SHP77 (cell line): ENCODE measurements at places on chromosomes 12 and 14.
A peak's percentile ranks its signal among the peaks of the same experiment; 100 is the strongest.

DNA sequence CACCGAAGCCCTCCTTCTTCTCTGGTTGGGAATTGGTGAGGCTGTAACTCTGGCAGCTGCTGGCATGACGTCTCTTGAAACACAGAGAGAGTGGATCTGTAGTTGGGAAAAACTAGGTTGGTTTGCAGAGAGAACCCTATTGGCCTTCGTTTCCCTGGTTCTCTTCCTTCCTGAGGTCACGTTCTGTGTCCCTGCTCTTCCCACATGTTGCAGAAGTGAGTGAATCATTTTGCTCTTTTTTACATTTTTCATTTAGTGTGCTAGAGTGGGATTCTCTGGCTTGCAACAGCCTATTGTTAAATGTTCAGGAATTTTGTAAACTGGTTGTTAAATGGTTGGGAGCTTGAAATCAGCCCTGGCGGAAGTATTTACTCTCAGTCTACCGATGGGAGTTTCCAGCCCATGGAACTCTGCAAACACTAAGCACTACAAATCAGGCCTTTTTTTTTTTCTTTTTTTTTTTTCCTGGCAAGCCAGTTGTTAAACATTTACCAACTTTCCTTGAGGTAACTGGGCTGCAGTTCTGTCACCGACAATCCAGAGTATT lies 26.8 kb upstream of the CKAP4 start:
- DNase-seq: no peak

DNA sequence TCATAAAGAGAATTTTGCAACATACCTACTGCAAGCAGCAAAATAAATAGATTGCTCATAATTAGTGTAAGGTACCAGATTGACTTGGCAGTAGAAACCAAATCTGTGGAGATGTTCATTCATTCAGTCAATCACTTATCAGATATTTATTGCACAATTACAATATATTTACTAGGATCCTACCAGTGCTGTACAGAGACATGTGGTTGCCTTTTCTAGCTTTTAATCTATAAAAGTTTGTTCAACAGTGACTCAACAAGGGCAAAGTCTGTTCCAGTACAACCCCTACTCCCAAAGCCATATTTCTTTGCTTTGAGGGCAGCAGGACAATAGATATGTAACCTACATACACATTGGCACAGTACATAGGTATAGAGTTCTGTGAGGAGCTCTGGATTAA lies 27.3 kb downstream of the ABCD2 start:
- DNase-seq: no peak

GRCh38 chr12:39764944-39765560 lies 145.4 kb upstream of the ABCD2 start:
- peak; percentile 26 for DNase-seq

DNA sequence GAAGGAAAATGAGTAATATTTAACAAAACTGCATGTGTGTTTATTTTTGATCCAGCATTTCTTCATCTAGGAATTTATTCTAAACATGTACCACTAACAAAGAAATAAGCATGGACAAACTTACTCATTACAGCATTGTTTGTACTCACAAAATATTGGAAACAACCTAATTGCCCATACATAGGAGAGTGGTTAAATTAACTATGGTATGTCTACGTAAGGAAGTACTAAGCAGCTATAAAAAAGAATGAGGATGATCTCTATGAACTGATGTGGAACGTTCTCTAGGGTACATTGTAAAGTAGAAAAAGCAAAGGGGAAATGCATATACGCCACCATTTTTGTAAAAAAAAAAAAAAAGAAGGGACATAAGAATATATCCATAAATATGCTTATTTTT lies 17.4 kb upstream of the TAS2R42 start:
- DNase-seq: no peak

DNA sequence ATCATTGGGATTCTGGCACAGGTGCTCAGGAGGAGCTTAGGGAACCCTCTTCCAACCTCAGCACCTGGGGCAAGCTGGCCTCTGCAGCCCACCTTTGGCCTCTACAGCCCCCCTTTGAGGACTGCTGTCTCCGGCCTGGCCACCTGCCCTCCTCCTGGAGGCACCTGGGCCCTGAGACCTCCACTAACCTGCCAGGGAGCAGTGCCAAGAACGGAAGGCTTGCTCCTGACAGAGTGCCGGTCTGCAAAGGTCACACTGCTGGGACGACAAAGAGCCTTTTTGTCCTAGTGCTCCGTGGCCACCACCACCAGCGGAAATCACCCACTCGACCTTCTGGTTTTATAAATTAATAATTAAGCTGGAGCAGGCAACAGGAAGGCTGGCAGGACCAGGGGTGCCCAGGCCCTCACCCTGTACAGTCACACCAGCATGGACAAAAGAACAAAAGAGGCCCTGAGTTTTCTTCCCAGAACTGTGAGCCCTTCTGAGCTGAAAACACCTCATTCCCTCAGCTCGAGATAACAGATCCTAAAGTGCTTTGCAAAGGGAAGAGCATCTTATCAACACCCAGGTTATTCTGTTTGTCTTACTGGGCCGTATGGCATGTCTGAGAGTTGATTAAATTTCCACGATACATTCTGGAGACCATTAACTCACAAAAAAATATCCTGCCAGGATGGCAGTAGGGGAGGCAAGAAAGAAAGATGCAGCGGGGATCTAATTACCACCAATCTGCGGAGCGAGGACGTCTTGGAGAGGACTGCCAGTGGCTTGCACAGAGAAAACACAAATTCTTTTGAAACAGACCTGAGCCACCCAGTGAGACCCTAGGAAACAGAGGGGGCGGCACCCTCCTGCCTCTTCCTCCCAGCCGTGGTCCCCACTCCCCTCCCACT lies 8.2 kb downstream of the TESC start:
- DNase-seq: no peak

- DNase-seq: no peak
Measured at GRCh38 chr14:98120831-98121464, 1151.0 kb downstream of the BCL11B start.

DNA sequence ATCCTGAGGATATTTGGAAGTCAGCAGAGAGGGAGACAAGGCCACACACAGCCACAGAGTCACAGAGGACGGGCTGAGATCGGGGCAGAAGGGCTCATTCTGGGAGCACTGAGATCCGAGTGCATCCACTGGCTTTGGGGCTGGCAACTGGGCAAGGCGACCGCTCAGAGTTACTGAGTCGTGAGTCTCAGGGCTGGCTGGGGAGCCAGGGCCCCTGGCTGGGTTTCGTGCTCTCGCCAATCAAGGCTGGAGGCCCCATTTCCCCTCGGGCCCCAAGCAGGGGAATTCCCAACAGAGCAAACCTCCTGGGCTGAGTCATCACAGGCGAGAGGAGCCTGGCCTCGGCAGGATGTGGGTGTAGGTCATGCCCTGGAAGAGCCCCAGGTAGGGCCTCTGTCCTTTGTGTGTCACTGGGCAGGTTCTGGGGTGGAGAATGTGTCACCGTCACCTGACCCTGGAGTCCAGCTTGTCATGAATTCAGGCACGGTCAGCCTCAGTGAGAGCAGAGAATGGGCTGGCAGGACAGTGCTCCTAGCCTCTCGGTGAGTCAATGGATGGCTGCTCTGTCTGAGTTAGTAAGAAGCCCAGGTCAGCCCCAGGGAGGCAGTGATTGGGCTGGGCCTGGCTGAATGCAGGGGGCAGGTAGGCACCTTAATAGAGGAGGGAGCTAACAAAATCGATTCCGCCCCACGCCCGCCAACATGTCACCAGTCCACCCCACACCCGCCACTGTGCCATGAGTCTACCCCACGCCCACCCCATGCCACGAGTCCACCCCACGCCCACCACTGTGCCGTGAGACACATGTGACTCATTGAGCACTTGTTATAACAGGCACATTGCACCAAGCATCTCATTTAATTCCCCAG lies 16.9 kb downstream of the ASB2 start:
- DNase-seq: no peak

DNA sequence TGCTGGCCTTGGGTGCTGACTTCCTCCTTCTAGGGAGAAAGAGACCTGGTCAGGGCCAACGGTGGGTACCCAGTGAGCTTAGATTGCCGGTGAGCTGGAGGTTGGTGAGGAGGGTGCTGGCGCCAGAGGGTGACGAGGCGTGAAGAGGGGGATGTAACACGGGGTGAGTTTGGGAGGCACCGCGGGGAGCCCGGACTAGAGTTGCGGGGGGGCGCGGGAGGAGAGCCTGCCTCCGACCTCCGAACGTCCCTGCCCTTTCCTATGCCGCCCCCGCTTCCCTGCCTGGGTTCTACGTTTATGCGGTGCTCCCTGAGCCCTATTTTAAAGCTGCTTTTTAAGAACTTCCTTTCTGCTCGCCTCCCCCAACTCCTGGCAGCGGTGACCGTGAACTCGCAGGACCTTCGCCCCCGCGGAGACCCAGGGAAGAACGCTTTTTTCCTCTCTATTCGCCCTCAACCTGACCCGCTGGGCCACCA lies 18.6 kb downstream of the OR6S1 start:
- DNase-seq: no peak

- no peak for DNase-seq
Measured at GRCh38 chr12:25992026-25992782, 33.7 kb downstream of the RASSF8 start.

GRCh38 chr12:125053821-125054220 lies 11.4 kb upstream of the AACS start:
- DNase-seq: no peak

DNA sequence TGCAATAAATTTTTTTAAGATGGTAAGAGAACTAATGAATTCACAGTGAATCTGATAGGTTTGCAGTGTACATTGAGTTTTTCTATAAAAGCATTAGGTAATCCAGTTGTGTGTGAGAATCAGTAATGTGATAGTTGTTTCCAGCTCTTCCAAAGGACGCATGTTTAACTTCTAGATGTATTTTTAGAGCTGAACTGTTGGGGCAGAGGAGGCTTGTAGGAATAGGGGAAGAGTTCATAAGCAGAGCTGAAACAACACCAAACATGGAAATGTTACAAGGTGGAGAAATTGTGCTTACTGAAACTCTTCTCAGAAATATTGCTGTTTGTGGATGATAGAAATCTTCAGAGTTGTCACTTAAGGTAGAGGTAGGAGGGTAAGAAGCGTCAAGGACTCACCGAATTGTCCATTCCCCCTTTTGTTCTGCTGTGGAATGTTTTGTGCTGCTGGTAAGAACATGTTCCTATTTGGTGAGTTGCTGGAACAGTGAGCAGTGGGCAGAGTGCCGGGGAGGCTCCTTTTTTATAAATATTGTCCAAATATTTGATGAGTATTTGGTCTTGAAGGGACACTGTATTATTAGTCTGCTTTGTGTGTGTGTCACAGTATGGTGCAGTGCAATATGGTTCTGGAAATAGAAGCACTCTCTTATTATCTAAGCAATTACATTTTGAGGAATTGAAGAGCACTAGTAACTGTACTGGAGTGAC lies 76.7 kb downstream of the ANO6 start:
- no peak for DNase-seq

DNA sequence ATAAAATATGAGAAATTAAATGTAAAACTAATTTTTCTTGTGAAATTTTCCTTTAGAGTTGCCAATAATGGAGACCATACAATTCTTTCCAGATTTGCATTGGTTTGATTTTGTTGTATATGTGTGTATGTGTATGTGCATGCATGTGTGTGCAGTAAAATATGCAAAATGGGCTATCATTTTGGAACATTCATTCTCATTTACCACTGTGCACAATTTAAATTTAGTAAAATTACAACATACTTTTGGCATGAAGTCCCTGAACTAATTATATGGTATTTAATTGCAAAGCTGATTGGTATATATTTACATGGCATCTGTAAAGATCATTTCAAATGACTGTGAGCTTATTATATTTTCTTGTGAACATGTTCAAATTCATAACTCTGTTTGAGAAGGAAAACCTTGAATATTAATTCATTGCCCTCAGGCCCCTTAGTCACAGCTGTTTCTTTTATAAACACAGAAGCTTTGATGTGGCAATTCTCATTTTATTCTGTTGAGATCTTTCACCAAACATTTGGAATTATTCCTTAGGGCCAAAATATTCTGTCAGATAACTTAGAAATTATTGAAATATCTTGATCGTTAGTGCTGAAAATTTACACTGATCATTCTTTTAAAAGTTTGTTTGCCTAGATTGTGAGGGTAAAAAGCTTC lies 17.6 kb downstream of the KERA start:
- no peak for DNase-seq
